EL (cell line): ENCODE measurements at places on chromosomes 16 and 17.

GRCh38 chr16:75593308-75593707, 27.1 kb downstream of the GABARAPL2 start:
- DNase-seq, result no peak

DNA sequence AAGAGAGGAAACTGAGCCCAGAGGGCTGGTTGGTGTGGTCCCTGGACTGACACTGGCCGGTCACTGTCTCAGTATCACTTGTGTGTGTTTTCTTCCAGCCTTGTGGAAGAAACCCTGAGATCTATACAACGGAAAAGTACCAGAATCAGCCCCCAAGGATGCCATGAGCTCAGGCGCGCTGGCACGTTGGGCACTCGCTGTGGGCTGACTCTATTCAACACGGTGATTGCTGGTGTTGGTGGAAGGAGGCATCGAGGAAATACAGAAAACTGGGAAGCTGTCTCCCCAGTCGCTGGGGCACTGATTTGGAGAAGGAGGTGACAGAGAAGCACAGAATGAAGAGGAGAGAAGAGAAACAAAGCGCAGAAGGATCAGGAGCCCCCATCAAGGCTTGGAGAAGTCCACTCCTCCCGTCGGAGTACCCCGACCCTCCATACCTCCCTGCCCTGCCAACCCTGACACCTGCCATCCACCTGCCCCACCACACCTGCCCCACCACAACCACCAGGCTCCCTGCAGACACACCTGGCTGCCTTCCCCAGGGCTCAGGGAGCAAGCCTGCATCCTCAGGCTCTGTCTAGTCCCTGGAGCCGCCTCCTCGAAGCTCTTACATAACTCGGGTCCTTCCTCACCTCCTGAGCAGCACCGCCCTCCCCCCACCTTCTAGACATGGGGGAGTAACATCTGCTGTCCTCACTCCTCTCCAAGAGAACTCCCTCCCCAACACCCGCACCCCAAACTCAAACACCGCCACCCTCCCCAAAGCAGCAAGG, 66.5 kb downstream of the RBFOX3 start:
- no peak for DNase-seq

DNA sequence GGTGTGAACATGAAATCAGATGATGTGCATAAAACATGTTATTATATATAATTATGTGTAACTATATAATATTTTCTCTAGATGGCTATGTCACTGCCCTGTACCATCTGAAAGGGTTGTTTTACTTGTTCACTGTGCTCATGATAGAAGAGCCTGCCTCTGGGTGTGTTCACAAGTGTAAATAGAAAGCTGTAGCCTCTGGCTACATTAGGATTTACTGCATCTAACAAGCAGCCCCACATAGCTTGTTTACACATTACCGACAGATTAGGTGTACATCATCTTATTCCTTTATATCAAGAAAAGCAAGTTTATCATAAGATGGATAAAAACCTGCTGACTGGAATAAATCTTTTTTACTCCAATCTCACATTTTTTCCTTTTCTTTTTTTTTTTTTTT, 46.1 kb downstream of the CHD9 start:
- no peak for DNase-seq

- no peak for DNase-seq
Measured at GRCh38 chr16:60788631-60789030, 1247.6 kb downstream of the CDH8 start.

DNA sequence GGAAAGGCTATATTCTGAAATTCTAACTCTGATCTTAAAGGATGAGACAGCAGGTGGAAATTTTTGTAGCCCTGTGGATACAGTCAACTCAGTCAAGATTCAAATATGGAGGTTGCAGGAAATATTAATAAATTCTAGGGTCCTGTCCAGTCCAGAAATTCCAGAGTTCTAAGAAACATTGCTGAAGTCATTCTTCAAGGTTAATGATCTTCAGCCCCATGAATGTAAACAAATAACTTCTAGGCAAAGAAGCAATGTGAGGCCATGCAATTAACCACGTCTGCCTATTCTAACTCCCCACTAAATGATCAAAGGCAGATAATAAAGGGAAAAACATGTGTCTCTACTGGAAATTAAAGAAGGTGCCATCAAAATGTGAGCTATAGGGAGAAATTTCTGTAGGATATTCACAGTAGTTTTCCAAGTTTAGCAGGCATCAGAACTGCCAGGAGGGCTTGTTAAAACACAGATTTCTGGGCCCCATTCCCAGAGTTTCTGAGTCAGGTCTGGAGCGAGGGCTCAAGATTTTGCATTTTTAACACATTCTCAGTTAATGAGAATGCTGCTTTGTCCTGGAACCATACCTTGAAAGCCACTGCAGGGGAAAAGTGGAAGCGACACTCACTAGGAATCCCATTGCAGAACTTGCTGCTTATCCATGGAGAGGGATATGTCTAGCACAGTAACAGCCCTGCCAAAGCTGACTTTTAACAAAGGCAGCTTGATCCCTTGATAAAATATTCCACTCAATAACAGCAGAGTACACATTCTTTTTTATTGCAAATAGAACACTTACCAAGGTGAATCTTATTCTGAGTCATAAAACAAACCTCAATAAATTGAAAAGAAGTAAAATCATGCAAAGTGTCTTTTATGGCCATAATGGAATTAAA, 61.8 kb downstream of the DNAH3 start:
- peak; percentile 58 for DNase-seq

DNA sequence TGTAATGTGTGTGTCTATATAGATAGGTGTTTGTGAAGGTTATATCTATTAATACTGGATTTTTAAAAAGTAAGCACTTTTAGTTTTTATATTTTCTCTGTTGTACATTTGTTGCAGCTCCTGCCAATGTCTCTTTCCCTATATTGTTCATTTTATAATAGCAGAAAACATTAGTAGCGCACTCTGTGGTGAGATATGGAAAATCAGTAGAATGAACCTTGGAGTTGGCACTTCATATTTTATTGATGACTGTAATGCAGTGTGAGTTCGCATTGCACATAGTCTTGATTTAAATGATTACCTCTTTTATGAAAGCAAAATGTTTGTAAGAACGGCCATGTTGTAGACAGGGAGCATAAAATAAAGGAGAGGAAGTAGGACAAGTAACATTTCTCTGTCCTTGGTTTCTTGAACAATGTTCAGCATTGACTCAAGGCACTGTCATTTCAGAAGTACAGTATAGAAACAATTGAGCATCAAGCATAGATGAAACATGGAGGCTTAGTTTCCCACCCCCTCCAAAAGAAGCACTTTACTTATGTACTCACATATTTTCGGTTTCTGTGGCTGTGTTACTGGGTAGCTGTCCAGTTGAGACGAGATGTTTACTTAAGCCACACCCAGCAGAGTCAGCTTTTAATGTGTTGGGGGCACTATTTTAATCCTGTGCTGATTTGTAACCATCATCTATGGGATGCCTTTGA, 74.0 kb downstream of the TANC2 start:
- DNase-seq, result peak; percentile 62

DNA sequence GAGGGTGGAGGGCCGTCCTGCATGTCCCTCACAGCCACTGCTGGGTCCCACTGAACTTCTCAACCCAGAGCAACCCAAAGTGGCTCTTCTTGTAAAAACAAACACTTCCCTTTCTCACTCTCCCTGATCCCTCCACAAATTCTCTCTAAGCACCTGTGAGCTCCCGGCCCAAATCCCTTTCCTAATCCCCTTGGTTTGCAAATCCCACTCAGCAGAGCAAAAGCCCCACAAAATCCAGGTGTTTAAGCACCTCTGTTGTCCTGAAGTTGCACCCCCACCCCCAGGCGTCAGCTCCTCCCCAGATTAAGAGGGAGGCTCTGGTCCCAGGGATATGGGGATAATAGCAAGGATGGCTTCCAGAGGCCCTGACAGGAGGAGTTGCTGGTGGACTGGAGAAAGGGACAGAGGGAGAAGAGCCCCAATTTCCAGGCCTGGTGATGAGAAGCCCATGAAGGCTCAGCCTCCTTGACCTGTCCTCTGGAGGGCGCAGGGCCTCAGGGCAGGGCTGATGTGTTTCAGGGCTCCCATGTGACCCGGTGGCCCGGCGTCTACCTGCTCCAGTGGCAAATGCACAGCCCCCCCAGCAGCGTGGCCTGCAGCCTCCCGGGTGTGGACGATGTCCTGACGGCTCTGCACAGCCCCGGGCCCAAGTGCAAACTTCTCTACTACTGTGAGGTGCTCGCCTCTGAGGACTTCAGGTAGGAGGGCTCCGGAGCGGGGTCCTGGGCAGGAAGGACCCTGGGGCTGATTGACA, 23.0 kb downstream of the NAGPA start:
- no peak for DNase-seq

- peak; percentile 51 for DNase-seq
Measured at GRCh38 chr17:40075201-40075941, 12.6 kb downstream of the THRA start.

GRCh38 chr17:72512649-72513556, 392.1 kb downstream of the SOX9 start:
- DNase-seq, result no peak

- DNase-seq, result no peak
Measured at GRCh38 chr17:67461228-67461780, 84.2 kb downstream of the PITPNC1 start.

DNA sequence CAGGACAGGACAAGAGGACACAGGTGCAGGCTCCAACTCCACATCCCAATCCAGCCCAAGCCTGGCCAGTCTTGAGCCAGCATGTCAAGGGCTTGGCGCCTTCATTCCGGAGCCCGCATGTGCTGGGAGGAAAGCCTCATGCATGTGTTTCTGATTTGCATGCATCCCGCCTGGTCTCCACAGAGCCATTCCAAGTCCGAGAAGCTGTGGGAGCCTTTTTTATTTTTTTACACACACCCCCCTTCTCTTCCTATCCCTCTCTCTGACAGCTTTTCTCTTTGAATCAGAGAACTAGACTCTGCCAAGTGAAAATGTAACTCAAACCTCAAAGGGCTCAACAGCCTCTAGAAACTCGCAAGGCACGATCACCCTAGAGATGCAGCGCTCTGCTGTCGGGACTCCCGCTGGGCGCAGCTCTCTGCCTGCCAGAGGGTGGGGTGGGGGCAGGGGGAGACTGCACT, 45.1 kb downstream of the NOG start:
- no peak for DNase-seq

GRCh38 chr16:81470796-81471636, 26.4 kb downstream of the CMIP start:
- no peak for DNase-seq

DNA sequence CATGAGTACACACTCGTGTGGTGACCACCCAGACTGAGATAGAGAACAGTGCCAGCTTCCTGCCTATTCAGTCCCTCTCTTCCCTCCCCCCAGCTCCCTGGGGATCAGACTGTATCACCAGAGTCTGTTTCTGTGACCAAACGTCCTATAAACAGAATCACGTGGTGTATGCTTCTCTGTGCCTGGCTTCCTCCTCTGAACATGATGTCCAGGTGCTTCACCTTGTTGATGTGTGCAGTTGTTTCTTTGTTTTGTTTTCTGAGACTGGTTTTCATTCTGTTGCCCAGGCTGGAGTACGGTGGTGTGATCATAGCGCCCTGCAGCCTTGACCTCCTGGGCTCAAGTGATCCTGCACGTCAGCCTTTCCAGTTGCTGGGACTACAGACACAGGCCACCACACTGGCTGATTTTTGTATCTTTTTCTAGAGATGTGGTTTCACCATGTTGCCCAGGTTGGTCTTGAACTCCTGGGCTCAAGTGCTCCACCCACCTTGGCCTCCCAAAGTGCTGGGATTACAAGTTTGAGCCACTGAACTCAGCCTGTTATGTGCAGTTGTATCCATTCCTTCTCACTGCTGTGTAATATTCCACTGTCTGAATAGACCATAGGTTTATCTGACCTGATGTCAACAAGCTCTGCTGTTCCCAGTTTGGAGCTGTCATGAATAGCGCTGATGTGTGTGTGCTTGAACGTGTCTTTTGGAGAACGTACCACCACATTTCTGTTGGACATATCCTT, 28.9 kb upstream of the PRM1 start:
- DNase-seq, result no peak

- no peak for DNase-seq
Measured at GRCh38 chr16:17213974-17214373, 256.8 kb downstream of the XYLT1 start.

GRCh38 chr17:57671667-57672632, 73.1 kb downstream of the CCDC182 start:
- peak; percentile 81 for DNase-seq

GRCh38 chr17:40791787-40792436, 7.8 kb downstream of the KRT28 start:
- peak; percentile 52 for DNase-seq

- no peak for DNase-seq
Measured at GRCh38 chr17:65401561-65401960, 159.9 kb downstream of the AXIN2 start.
